ENCODE measurements at places on chromosomes 12 and 14.

DNA sequence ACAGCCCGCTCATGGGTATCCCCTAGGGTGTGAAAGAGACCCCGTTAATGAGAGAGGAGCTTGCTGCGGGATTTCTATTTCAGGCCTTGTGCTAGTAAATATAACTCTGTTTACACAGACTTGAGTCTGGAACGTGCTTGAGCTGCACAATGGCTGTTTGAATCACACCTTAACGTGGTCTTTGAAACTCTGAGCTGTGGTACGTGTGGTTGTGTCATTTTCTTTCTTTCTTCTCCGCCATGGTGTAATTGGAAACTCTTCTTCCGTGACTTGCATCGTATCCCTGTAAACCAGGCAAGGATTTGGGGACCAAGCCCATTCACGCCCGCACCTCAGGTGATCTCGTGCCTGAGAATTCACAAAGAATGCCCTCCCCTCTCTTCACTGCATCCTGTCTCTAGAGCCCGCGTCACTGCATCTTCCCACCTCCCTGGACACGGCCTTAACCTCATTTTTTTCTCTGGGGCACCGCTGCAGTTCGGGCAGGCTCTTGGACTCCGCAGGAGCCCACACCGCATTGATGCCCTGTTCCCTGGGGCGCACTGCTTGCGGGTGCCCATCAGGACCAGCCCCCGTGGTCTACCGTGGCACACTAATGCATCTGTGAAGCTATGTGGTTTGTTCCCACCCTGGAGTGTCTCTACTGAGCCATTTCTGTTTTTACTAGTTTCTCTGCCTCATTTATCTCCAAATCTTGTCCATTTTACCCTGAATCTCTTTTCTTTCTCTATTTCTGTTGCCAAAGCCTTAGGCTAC lies 78.4 kb upstream of the PARP11 start:
- H3K27me3 ChIP-seq, result no peaks in the 10 kb centered on the region
- peaks cover 11% of the 10 kb centered on the region for H3K36me3 ChIP-seq
- DNase-seq, result no peak
- H3K4me3 ChIP-seq, result no peak overlapping the region

GRCh38 chr14:99387880-99388279 lies 92.8 kb downstream of the SETD3 start:
- peaks cover 1% of the 10 kb centered on the region for H3K4me1 ChIP-seq
- DNase-seq, result no peak

DNA sequence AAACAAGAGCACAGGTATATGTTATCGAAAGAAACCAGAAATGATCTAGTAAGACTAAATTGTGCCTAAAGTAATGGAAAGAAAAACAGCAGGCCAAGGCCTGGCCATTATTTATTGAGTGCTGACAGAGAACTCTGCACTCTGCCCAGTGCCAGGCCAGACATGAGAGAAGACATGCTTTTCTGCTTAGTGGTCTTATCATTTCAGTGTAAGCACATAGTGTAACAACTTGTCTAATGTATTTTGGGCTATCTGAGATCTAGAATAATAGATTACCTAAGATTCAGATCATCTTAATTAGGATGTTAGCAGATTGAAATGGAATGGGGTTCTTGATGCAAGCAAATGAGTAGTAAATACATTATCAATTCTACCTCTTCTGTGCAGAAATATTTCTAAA lies 278.3 kb downstream of the AKAP6 start:
- H3K4me3 ChIP-seq, result no peak overlapping the region
- no peak for DNase-seq
- no peaks in the 10 kb centered on the region for H3K4me1 ChIP-seq
- H3K27ac ChIP-seq, result no peak overlapping the region

GRCh38 chr14:56004323-56004722 lies 113.9 kb upstream of the PELI2 start:
- DNase-seq, result no peak
- peaks cover 28% of the 10 kb centered on the region for H3K27me3 ChIP-seq
- H3K4me3 ChIP-seq, result no peak overlapping the region
- H3K27ac ChIP-seq, result no peak overlapping the region
- peaks cover 38% of the 10 kb centered on the region for H3K4me1 ChIP-seq

DNA sequence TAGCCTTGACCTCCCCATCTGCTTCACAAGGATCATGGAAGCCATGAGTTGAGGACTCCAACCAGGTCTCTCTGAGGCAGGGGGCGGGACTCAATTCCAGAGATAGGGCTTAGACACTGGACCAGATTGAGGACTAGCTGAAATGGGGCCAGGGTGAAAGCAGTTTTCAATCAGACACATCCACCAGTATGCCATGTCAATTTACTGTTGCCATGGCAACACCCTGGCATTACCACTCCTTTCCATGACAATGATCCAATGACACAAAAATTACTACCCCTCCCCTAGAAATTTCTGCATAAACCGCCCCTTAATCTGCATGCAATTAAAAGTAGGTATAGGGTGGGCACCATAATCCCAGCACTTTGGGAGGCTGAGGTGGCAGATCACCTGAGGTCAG lies 18.6 kb upstream of the DCAF5 start:
- no peaks in the 10 kb centered on the region for H3K27me3 ChIP-seq
- H3K4me1 ChIP-seq, result no peaks in the 10 kb centered on the region
- no peak overlapping the region for H3K4me3 ChIP-seq

DNA sequence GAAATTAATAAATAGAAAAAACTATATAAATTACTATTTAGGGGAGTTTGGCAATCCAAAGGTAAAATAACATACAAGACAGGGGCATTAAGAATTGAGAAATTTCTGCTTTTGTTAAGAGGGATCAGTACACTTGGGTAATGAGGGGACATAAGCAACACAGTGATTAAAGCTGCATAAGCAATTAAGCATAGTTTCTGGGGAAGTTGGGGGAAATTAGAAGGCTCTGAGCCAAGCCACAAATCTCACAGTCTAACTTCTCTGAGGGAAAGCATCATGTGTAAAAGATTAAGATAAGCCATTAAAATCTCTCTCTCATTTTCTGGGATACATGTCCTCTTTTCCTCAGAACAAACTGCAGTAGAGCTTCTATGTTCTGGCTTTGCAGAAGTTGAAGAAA lies 533.9 kb upstream of the LRFN5 start:
- H3K4me3 ChIP-seq, result no peak overlapping the region
- no peaks in the 10 kb centered on the region for H3K36me3 ChIP-seq
- H3K27ac ChIP-seq, result no peak overlapping the region
- H3K4me1 ChIP-seq, result no peaks in the 10 kb centered on the region

- no peaks in the 10 kb centered on the region for H3K27me3 ChIP-seq
- peaks cover 31% of the 10 kb centered on the region for H3K4me1 ChIP-seq
- H3K36me3 ChIP-seq, result peaks cover 3% of the 10 kb centered on the region
- no peak overlapping the region for H3K27ac ChIP-seq
- no peak for DNase-seq
Measured at GRCh38 chr12:131210506-131211339, 257.0 kb downstream of the ADGRD1 start.

- H3K36me3 ChIP-seq, result no peaks in the 10 kb centered on the region
- H3K27ac ChIP-seq, result no peak overlapping the region
- peaks cover 5% of the 10 kb centered on the region for H3K4me1 ChIP-seq
- H3K27me3 ChIP-seq, result peaks cover 8% of the 10 kb centered on the region
- peak; percentile 52 for DNase-seq
Measured at GRCh38 chr12:107912421-107913004, 138.0 kb downstream of the ASCL4 start.

DNA sequence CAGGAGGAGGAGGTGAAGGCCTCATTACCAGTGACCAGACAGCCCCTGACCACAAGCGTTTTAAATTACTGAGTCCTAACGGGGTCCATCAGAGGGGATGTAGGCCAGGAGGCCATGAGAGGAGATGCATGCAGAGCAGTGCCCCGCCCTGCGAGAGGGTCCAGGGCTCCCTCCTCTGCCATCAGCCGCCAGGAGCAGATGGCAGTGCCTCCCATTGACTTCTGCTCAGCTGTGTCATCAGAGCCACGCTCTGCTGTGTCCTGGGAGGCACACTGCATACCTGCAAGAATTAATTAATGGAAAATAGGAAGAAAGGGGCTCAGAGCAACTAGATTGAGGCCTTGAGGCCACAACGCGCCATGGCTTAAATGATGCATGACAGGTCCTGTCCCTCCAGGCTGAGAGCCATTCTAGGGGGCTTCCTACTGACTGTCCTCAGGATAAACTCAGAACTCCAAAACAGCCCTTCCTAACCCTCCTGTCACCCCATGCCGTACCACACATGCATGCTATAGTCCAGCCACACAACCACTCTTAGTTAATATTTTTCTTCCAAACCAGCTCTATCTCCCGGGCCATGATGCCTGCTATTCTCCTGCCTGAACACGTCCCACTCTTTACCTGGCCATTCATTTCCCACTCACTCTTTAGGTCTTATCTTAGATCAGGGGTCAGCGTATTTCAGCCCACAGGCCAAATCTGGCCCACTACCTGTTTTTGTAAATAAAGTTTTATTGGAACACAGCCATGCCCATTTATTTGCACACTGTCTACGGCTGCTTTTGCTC lies 235.8 kb downstream of the KSR2 start:
- H3K27ac ChIP-seq, result no peak overlapping the region
- no peaks in the 10 kb centered on the region for H3K27me3 ChIP-seq
- DNase-seq, result no peak
- H3K36me3 ChIP-seq, result no peaks in the 10 kb centered on the region
- no peak overlapping the region for H3K4me3 ChIP-seq
- no peaks in the 10 kb centered on the region for H3K4me1 ChIP-seq

GRCh38 chr12:127046467-127046866 lies 1220.5 kb upstream of the TMEM132C start:
- no peak overlapping the region for H3K27ac ChIP-seq
- no peaks in the 10 kb centered on the region for H3K27me3 ChIP-seq
- H3K4me1 ChIP-seq, result no peaks in the 10 kb centered on the region
- no peak overlapping the region for H3K4me3 ChIP-seq

- H3K4me3 ChIP-seq, result no peak overlapping the region
- peaks cover 8% of the 10 kb centered on the region for H3K27me3 ChIP-seq
- H3K27ac ChIP-seq, result no peak overlapping the region
- no peaks in the 10 kb centered on the region for H3K36me3 ChIP-seq
- H3K4me1 ChIP-seq, result peaks cover 10% of the 10 kb centered on the region
- no peak for DNase-seq
Measured at GRCh38 chr14:104659764-104660523, 29.5 kb upstream of the INF2 start.

DNA sequence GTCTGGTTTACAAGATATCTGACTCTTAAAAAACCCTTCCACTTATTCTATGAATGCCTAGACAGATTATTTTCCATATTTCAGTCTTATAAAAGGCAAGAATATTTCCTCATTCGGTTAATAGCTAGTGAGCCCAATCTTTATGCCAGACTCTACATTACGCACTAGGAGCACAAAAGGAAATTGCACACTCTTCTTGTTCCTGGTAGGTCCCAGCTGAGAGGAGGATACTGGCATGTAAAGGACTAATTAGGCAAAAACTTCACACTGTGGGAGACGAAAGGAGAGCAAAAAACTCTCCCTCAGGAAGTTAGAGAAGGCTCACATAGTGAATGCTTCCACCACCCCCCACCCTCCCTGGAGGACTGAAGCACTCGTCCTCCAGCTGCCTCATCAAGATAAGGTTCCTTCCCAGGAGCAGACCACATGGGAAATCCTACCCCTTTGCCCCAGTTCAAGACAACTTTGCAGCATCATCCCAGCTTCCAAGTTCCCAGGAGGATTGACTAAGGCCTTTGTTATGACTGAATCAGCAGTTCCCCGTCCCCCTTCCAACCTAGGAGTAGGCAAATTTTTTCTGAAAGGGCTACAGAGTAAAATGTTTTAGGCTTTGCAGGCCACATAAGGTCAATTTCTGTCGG lies 14.5 kb downstream of the CAPZA3 start:
- H3K27ac ChIP-seq, result no peak overlapping the region
- H3K36me3 ChIP-seq, result no peaks in the 10 kb centered on the region
- no peak overlapping the region for H3K4me3 ChIP-seq
- H3K4me1 ChIP-seq, result no peaks in the 10 kb centered on the region
- DNase-seq, result no peak

- H3K4me3 ChIP-seq, result peak overlapping the region; percentile 99
- H3K36me3 ChIP-seq, result peaks cover 53% of the 10 kb centered on the region
- DNase-seq, result peak; percentile 61
- H3K27me3 ChIP-seq, result no peaks in the 10 kb centered on the region
- peak overlapping the region; percentile 97 for H3K27ac ChIP-seq
Measured at GRCh38 chr14:102085948-102086708, 716 bp downstream of the HSP90AA1 start.

GRCh38 chr14:92880351-92880750 lies 42.6 kb upstream of the CHGA start:
- peaks cover 10% of the 10 kb centered on the region for H3K27me3 ChIP-seq
- no peaks in the 10 kb centered on the region for H3K36me3 ChIP-seq
- no peak overlapping the region for H3K27ac ChIP-seq

DNA sequence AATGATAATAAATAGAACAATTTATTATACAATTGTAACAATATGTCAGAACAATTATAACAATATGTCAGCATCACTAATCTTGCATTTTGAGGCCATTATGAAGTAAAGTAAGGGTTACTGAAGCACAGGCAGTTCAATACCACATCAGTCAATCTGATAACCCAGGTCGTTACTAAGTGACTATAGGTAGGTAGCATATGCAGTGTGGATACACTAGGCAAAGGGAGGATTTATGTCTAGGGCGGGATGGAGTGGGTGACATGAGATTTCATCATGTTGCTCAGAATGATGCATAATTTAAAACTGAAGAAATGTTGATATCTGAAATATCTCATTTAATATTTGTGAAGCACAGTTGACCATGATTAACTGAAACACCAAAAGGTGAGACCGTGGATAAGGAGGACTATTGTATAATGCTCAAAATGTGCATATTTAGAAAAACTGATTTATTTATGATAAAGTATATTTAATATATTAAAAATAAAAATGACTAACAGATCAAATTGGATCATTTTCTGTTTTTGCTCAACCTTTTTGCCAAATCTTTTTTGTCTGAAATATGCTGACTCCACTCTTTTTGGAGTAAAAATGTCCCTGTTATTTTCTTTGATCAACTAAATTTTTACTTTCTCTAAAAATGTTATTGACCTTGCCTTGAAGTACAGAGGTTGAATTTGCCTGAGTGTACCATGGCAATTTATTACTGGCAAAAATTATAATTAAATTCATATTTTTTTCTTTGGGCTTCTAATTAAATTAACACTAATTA lies 1189.4 kb upstream of the USP15 start:
- no peaks in the 10 kb centered on the region for H3K36me3 ChIP-seq
- no peak overlapping the region for H3K4me3 ChIP-seq
- no peaks in the 10 kb centered on the region for H3K27me3 ChIP-seq
- no peak overlapping the region for H3K27ac ChIP-seq

- H3K27ac ChIP-seq, result no peak overlapping the region
- peak overlapping the region; percentile 62 for H3K4me3 ChIP-seq
- no peaks in the 10 kb centered on the region for H3K36me3 ChIP-seq
- no peaks in the 10 kb centered on the region for H3K4me1 ChIP-seq
Measured at GRCh38 chr12:131830335-131830913, 2.2 kb downstream of the MMP17 start.

- peak overlapping the region; percentile 91 for H3K27ac ChIP-seq
- peaks cover 12% of the 10 kb centered on the region for H3K36me3 ChIP-seq
- H3K27me3 ChIP-seq, result peaks cover 25% of the 10 kb centered on the region
- H3K4me1 ChIP-seq, result peaks cover 29% of the 10 kb centered on the region
Measured at GRCh38 chr12:122836027-122836921, 1.0 kb downstream of the HIP1R start.

All from activated T-helper 1 cell treated with anti-CD3 and anti-CD28 coated beads, Interleukin-12 subunit alpha, Interleukin-12 subunit beta, Interleukin-2, Interleukin-4 antibody, amounts not matched to agents 30 ng/mL and 10 ng/mL and 1 ng/mL, durations not matched to agents 14 hours and 24 hours and 36 hours (primary cell).